Activated CD8-positive, alpha-beta memory T cell treated with anti-CD3 and anti-CD28 coated beads, Interleukin-2, amount 10 ng/mL, durations not matched to agents 7 days and 5 days (primary cell): ENCODE measurements at places on chromosomes 7 and 10. TPM values are rescaled to one million over a fixed set of nuclear protein-coding genes. Genes with fewer than 3 reads are reported as not detected.

DNA sequence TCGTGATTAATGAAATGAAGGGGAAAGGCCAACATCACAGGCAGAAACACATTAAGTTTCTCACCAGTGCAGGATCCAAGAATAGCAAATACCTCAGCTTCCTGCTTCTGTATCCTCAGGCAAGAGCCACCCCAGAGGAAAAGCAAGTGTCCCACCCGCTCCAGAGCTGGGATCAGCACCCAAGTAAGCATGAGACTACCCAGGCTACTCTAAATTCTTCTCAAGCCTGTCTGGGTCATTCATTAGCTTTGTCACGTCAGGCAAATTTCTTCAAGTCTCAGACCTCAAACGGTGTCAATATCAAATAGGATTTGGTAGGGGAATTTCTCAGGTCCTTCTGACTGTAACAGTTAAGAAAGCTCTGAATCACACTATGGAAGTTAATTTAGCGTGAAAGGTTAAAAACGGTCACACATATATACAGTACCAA is 59.0 kb downstream of the GNA12 start:
- DNase-seq: no peak

GRCh38 chr7:21064698-21065648 is 278.3 kb upstream of the SP8 start:
- DNase-seq: no peak

GRCh38 chr7:100949227-100949932 is at the start of gene MUC3A:
MUC3A (plus strand) TSS chr7:100949534; CDS start chr7:100949625, 91 bp downstream.
- no peak for DNase-seq

DNA sequence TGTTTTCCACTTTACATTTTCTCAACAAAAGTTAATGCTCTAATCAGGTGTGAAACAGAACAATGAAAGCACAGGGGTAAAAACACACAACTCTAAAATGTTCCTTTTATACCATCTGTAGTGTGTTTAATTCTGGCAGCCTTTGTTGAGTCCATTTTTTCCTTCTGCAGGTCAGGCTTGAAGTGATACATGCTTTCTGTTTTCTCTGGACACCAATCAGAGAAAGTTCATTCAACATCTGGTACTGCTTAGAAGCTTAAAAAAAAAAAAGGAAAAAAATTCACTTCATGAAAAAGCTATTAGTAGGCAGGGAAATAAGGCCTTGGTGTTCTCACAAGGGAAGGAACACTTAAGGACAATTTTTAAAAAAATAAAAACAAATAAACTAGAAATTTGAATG is 231.3 kb upstream of the RHOBTB1 start:
- DNase-seq: no peak

- DNase-seq: no peak
Observed at GRCh38 chr7:113161050-113161449, 42.7 kb upstream of the SMIM30 start.

DNA sequence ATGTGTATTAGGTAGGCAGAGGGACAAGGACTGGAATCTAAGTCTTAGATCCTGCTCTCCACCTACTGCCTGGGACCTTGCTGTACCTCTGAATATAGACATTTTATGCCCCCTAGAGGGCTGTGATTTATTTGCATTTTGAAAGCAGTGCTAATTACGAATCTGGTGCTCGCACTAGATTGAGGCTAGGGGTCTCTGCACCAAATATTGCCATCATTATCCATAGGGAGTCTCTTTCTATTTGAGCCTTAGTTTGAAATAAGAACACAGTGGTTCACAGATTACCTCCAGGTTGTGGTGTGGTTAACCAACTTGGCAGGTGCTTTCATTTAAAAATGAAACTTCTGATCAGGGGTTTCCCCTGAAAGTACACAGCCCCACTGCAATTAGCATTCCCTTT is 41.8 kb downstream of the CNNM1 start:
- DNase-seq: peak; percentile 52

- no peak for DNase-seq
Observed at GRCh38 chr7:158996214-158997109, 140.1 kb downstream of the DYNC2I1 start.

DNA sequence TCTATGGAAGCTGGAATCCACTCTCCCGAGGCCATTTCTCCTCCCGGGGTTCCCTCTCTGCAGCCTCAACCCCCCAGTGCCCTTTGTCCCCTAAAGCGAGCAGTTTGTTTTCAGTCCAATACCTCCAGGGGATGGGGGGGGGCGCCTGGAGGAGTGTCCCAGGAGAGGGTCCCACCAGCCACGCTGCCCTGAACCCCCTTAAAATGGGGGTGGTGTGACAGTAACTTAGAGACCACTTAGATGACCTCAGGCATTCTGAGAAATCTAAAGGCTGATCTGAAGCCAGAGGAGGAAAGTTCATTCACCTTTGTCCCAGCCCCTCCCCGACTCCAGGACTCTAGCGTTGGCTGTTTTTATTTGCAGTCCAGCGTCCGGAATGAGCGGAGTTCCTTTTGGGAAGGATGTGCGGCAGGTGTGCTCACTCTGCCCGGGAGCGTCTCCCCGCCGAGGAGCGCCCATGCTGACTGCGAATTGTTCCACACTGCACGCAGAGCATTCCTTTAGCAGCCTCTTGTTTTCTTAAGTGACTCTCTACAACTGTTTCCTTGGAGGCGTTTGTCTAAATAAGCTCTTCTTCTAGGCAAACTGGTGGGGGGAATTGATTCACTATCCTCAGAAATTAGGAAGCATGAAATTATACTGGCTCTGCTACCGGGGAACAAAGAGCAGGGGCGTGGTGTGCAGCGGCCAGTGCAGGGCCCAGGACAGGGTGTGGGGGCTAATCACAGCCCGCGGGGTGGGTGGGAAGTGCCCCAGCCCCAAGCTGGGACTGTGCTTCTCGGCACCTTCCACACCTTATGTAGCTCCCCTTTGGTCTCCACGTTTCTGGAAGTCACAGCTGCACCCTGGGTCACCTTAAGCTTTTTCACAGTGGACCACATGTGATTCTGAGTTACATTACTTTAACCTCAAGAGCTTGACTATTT is 46.3 kb downstream of the SYPL1 start:
- peak; percentile 34 for DNase-seq

- no peak for DNase-seq
Observed at GRCh38 chr10:32103721-32104120, 47.5 kb upstream of the KIF5B start.

DNA sequence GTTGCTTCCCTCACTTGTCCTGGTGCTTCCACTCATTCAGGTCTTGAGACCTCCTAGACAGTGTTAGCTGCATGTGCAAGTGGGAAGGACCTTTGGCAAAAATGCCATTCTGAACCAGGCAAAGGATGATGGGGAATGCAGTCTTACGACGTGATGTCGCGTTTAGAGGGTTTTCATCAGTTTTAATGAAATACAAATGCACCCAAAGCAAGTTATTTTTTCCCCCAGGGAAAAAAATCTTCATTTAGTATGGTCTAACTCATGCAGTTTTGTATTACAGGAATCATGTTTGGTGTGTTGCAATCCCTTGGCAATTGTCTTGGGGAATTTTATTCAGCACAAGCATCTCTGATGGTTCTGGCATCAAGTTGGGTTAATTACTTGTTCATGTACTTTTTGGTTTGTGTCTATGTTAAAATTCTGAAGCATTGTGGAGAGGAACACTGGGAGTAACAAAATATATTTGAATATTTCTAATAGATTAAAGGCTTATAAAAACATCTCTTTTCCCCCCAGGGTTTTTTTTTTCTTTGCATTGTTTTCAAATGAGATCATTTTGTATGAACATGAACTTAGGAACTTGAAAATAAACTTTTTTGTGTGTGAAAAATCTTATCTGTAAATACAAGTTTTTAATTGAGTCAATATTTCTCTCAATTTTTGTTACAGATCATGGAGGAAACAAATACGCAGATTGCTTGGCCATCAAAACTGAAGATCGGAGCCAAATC is 188.9 kb downstream of the BICC1 start:
- no peak for DNase-seq

GRCh38 chr7:104861729-104862390 is 152.1 kb upstream of the KMT2E start:
- DNase-seq: no peak

DNA sequence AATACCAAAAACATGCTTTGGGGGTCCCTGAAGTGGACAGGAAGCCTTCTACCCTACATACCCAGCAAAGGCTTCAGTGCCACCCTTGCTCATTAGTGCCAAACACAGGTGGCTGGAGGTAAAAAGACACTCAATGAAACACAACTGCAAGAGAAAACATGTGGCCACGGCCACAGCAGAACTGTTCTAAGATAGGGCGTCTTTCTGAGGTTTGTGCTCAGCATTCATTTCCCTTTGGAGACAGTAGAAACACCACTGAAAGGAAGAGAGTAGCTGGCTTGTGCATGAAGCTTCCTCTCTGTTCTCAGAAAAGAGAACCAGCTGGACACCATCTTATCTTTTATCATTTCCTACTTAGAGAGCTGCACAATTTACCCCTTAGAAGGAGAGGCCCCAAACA is 143.0 kb downstream of the PLXNA4 start:
- DNase-seq: peak; percentile 71

- no peak for DNase-seq
Observed at GRCh38 chr7:22184549-22185199, 172.3 kb downstream of the RAPGEF5 start.

The MSMB gene
- total RNA-seq: not detected

The GHRHR gene
- not detected for total RNA-seq

The AGAP9 gene
- 1.8 TPM for total RNA-seq

The CUBN gene
- 1.1 TPM for total RNA-seq
